ENCODE measurements at places on chromosomes 6 and 20.
A peak's percentile ranks its signal among the peaks of the same experiment; 100 is the strongest.

DNA sequence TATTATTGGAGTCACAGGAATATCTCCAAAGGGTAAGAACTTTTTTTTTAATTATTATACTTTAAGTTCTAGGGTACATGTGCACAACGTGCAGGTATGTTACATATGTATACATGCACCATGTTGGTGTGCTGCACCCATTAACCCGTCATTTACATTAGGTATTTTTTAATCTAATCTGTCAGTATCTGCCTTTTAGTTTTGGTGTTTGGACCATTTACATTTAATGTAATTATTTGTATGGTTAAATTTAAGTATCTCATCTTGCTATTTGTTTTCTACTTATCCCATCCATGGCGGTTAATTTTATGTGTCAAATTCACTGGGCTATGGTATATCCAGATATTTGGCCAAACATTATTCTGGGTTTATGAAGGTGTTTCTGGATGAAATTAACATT, 15.4 kb upstream of the OPN5 start:
- DNase-seq, result no peak

- peak; percentile 75 for DNase-seq
These were observed 27.8 kb downstream of the PRSS16 start for GRCh38 chr6:27275025-27275956.

DNA sequence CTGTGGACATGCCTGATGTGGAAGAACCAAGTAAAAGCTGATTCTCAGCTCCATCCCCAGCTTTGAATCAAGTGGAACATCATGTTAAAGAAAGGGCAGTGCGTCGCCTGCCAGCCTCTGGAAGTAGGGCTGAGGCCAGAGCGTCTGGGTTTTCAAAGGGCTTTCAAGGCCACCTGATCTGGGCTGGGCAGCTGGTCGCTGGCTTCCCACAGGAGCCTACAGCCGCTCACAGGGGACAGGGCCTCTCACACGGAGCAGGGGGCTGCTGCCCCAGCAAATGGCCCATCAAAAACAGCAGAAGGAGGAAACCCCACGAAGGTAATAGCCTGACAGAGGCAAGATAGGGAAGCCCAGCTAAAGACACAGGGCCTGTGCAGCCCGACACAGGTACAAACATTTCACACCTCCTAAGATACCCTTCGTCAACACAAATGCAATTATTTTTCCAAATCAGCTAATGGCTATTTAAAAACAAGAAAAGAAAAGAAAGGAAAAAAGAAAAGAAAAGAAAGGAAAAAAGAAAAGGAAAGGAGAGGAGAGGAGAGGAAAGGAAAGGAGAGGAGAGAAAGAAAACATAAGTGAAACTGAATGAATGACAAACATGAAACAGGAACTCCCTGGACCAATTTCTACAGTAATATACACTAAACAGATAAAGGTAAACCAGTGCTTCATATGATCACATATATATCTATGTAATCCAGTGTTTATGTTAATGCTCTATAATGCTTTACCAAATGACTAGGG, 24.8 kb downstream of the RRBP1 start:
- no peak for DNase-seq

- DNase-seq, result no peak
These were observed 25.7 kb downstream of the DTD1 start for GRCh38 chr20:18613553-18613952.

DNA sequence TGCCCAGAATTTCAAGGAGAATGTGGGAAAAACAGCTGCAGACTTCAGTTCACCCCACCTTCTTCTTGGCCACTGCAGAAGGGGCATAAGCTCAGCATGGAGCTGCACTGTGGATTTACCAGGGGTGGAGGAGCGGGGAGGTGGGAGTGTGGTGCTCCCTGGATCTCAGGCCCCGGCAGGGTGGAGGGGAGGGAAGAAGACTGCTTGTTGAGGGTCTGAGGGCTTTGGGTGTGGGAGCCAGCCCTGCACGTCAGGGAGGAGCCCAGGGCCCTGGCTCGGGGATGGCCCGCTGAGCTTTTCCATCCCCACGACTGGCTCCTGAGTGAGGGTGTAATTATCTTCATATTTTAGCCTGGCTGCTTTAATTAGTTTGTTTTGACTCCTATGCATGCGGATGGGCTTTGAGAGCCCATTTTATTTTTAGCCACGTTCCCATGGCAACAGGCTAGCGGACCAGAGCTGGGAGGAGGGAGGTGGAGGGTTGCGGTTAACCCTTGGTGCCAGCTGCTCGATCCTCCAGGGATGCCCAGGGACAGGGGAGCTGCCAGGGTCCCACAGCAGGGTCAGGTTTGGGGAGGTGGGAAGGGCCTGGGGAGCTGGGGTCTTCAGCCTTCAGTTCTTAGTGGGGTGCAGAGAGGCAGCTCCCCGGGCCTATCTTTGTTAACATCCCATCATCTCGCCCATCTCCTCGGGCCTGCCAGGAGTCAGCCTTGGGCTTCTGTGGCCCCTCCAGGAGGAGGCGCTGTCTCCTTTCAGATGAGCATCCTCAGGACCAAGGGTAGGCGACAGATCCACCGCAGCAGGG, 68.2 kb downstream of the RAB44 start:
- DNase-seq, result peak; percentile 89

DNA sequence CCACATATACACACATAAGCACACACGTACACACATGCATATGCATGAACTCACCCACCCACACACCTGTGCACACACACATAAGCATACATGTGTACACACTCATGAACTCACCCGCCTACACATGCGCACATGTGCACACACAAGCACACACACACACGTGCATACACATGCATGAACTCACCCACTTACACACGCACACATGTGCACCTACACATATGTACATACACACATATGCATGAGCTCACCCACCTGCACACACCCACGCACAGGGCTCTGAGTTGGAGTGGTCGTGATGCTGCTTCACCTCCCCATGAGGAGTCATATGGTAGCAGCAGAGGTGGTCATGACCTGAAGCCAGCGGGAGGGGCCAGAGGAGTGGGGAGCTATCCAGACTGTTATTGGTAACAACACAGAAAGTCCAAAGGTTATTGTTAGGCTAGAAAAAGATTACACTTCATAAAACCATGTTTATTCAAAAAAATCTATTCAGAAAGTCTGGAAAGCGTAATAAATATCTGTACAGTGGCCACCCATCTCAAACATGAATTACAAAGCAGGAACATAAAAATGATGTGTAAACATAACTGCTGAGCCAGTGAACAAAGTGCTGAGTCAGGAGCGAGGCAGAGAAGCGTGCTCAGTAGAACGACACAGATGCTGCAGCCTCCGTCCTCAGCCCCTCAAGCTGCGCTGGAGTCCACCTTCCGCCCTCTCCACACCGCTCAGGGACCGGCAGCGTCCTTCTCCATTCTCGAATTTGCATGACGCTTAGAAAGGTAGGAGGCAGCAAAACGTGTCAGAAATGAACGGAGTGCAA, 26.4 kb upstream of the MPC1 start:
- no peak for DNase-seq

GRCh38 chr6:21026576-21027273, 492.5 kb downstream of the CDKAL1 start:
- no peak for DNase-seq

- no peak for DNase-seq
These were observed 54.8 kb downstream of the SENP6 start for GRCh38 chr6:75656479-75656878.

GRCh38 chr6:22392711-22393110, 95.9 kb upstream of the PRL start:
- no peak for DNase-seq

DNA sequence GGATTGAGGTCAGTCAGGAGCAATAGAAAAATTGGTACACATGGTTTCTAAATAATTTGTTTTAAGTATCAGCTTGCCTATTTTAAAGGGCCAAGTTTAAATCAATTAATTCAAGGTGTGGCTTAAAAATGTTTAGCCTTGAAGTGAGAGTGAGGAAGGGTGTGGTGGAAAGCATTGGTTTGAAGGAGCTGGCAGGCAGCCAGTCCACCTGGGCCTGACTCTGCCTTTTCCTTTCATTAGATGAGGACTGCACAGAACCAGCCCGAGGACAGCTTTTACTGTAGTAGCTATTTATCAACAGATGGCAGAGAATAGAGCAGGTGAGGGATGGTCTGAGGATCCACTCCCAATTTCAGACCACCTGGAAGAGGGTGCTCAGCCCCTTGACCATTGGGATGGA, 42.4 kb downstream of the DHX35 start:
- DNase-seq, result no peak

GRCh38 chr6:162907876-162908481, 180.2 kb downstream of the PACRG start:
- DNase-seq, result no peak

- DNase-seq, result no peak
These were observed at the start of gene TCF21 for GRCh38 chr6:133888929-133889556. Gene TCF21, plus strand, starts transcription at chr6:133889113. Its CDS starts 285 bp downstream, at chr6:133889398.

- no peak for DNase-seq
These were observed 258.0 kb downstream of the ZFAND3 start for GRCh38 chr6:38077488-38078030.
